ENCODE measurements at places on chromosomes 5 and 9.
A peak's percentile ranks its signal among the peaks of the same experiment; 100 is the strongest.

- no peak for DNase-seq
These were observed 34.0 kb downstream of the KLF4 start for GRCh38 chr9:107455425-107456135.

DNA sequence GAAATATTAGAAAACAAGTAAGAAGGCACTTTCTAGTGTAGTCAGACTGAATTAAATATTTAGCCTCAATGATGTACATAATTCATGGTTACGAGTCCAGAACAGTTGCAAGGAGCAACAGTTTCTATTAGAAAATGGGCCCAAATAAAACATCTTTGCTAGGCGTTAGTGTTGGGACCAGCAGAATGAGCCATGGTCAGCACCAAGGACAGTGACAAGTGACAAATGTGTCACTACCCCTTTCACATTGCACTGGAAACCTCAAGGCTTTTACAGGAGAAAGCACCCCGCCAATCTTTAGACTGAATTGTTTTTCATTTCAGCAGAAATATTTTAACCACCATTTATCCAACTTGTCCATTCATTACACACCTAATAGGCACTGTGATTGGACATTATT lies 301.3 kb upstream of the ADCY2 start:
- DNase-seq: no peak

DNA sequence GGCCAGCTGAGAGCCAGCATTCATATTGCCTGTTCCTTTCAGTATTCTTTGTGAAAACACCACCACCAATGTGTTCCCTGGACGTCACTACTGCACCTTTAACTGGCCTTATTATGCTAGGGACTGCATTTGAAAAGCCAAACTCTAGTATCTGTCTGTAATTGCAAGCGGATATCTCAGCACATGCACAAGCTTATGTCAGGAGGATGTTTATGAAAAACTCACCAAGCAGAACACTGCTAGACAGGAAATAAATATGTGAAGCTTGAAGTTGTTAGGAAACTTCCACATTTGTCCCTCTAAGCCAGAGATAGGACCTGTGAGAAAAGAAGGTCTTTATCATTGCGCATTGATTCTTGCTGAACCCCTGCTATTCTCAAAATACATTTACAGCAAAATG lies 135.4 kb upstream of the CCDC152 start:
- no peak for DNase-seq

DNA sequence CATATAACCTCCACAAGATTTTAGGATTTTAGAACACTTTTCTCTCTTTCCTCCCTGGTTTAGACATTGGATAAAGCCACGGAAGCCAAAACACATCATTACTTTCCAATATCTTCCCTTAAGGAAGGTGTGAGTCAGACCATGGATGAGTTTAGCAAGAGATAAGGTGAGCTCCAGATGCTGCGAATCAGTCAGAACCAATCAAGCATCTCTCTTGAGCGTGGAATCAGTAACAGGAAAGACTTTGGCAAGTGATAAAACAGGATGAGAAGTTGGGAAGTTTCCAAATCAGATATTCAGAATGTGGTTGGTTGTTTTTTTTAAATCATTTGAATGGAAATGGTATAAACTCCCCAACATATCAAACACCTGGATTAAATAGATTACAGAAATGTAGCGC lies 397.8 kb downstream of the EFNA5 start:
- no peak for DNase-seq

GRCh38 chr9:133683586-133684120 lies 47.5 kb downstream of the DBH start:
- DNase-seq: peak; percentile 54

- no peak for DNase-seq
These were observed 270.2 kb downstream of the SLF1 start for GRCh38 chr5:94888674-94889073.

GRCh38 chr5:154779105-154779504 lies 23.9 kb downstream of the LARP1 start:
- DNase-seq: no peak

All from activated T-cell treated with anti-CD3 and anti-CD28 coated beads for 48 hours (primary cell).